Nasal cavity respiratory epithelium epithelial cell of viscerocranial mucosa (primary cell): ENCODE measurements at places on chromosomes 2 and 18. TPM values are rescaled to one million over a fixed set of nuclear protein-coding genes. Genes with fewer than 3 reads are reported as not detected.

NEU2 gene
- not detected in 2 replicates for total RNA-seq

ITGB1BP1 gene
- total RNA-seq: 24.9 and 33.7 TPM in 2 replicates

GATA6 gene
- total RNA-seq: 1.7 and 4.2 TPM in 2 replicates

RTTN gene
- total RNA-seq: 42.7 and 48.9 TPM in 2 replicates

DYTN gene
- total RNA-seq: not detected in 2 replicates

ZSWIM2 gene
- total RNA-seq: not detected in 2 replicates

SERPINB11 gene
- under 0.01 and 0.93 TPM in 2 replicates for total RNA-seq

NPPC gene
- not detected in 2 replicates for total RNA-seq

SPATS2L gene
- total RNA-seq: 46.5 and 132 TPM in 2 replicates

CNTNAP5 gene
- total RNA-seq: not detected in 2 replicates
